ENCODE measurements at places on chromosomes 6 and 20.

GRCh38 chr6:6591778-6592465, 3.4 kb downstream of the LY86 start:
- DNase-seq = no peak

DNA sequence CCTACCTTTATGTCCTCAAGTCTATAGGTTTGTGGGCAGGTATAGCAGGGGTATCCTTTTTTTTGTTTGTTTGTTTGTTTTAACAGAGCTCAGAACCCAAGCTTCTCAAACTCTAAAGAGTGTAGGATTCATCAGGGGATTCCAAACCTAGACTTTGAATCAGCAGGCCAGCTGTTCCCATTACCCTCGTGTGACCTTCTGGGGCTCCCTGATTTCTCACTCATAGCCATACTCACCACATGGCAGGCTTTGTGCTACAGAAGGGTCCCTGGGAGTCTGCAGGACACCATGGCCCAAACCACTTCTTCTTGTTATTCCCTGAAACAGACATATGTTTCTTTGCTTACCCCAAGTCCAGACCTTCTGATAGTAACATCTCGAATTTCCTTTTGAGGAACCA, 350.8 kb upstream of the TSHZ2 start:
- no peak for DNase-seq

- no peak for DNase-seq
Measured at GRCh38 chr6:17032590-17032987, 69.3 kb upstream of the STMND1 start.

DNA sequence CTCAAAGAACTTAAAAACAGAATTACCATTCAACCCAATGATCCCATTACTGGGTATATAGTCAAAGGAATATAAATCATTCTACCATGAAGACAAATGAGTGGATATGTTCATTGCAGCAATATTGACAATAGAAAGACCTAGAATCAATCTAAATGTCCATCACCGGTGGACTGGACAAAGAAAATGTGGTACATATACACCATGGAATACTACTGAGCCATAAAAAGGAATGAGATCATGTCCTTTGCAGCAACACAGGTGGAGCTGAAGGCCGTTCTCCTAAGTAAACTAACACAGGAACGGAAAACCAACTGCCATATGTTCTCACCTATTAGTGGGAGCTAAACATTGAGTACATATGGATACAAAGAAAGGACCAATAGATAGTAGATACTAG, 576.7 kb upstream of the CITED2 start:
- DNase-seq = no peak

DNA sequence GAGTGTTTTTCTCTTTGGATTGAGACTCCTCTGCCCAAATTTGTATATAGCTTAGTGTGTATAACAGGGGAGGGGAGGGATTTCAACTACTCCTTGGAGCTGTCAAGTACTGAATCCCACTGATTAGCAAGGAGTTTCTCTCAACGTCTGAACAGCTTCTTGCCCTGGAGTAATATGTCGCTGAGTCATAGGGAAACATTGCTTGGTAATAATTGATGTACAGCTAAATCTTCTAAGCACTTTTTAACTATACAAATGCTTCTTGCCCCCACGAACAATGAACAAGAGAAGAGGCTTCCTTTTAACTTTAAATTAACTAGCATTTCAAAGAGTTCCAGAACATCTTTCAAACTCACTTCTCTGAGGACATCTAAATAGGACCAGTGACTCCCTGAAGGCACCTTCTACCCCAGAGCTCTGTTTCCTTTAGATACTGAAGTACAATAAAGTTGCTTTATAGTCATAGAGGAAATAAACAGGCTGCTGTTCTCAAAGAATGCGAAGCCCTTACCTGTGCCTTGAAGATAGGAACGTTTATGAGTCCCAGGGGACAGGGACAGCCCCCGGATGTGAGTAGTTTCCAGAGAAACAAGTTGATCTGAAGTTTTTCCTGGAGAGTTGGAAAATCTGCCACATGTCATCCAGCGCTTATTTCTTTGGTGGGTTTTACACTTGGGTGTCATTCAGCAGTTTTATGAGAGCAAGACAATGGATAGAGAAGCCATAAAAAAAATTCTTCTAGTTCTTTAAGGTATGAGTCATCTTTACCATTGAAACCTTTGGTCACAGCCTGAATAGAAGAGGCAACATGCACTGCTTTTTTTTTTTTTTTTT, 462.5 kb upstream of the BTBD3 start:
- no peak for DNase-seq

GRCh38 chr20:62861726-62862336, at the start of gene TCFL5:
TCFL5 (minus strand) TSS chr20:62861822; CDS start chr20:62861670, 152 bp downstream.
- no peak for DNase-seq

- no peak for DNase-seq
Measured at GRCh38 chr20:15886250-15886649, 687.0 kb downstream of the KIF16B start.

DNA sequence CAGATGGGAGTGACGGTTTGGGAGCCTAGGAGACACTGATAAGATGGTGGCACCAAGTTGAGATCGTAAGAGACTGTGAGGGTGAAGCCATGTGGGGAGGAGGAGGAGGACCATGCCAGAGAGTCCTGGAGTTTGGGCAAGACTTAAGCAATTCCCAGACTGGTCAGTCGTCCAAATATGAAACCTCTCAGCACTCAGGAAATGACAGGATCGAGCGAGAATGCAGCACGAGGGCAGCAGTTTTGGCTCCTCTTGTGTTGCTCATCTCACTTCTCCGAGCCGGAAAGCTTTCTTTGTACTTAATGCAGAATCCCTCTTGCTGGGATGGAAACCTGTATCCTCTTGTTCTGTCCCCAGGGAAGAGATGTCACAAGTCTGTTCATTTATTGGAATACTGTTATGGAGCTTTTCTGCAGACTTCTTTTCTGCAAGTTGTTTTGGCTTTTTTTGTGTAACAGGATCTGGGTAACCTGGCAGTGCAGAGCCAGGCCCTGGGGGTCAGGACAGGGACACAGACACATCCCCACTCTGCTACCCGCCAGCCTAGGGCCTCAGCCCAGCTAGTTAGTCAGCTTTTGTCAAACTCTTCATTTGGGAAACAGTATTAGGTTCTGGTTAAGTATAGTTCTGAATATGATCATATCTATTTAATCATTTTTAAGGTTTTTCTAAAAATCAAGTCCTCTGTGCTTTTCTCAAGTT, 34.3 kb downstream of the FNDC1 start:
- no peak for DNase-seq

DNA sequence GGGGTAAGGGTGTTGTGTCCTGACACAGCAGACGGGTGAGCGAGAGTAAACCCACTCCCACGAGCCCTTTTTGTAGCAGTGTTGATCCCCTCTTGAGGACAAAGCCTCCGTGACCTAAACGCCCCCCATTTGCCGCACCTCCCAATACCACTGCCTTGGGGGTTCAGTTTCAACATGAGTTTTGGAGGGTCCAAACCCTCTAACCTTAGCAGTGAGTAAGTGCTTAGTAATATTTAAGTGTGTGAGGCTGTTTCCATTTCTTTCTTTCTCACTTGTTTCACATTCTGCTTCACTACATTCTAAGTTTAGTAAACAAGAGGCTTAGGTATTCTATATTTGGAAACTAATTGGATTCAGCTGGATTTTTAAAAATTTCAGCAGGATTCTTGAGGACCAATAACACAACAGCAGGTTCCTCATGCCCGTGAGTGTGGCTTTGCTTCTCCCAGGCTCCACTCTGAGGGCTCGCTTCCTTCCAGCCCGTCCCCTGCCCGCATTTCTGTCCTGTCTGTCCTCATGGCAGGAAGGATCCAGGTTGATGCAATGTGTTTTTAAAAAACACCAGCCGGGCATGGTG, 41.2 kb downstream of the SNX9 start:
- no peak for DNase-seq

DNA sequence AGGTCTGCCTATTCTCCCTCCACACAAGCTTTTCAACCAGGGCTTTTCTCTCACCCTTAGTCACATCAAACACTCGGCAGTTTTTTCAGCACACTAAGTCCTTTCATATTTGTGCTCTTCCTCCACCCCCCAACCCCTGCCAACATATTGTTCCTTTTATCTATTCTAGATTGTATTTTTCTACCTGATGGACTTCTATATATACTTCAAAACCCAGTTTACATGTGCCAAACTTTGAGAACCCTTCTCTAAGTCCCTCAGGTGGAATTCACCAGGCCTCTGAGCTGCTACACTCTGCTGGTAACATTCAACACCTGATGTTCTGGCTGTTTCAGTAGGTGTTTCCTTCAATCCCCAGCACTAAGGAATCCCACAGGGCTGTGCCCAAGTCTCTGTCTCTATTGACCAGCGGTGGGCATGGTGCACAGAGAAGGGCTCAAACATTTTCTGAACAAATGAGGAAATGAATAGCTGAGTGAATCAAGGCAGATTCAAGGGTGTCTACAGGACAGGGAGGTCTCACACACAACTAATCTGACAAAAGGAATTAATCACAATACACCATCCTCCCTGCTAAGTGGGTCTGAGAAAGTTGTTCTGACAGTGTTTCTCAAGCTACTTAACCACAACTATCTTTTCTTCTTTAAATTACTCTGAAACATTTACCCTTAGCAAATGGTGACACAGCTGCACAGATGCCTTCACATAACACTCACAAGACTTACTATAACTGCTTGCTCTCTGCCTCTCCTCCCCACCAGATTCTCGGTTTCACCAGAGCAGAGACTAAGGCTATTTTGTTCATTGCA, 166.5 kb downstream of the TSHZ2 start:
- no peak for DNase-seq

DNA sequence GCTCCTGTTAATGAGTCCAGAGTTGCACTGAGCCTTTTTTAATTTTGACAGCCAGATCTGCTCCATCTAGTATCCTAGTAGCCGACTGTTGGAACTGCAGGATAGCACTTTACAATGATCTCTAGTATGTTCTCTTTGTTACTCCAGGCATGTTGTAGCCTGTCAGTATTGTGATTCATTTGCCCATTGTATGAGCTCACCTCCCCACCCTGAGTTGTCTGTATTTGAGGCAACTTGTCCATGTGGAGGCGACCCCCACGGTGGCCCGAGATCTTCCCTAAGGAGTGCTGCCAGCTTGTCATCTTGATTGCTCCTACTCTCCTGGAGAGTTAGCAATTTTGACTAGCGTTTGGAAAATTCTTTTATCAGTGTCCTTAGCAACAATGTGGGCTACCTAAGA, 67.2 kb downstream of the DHX35 start:
- no peak for DNase-seq

DNA sequence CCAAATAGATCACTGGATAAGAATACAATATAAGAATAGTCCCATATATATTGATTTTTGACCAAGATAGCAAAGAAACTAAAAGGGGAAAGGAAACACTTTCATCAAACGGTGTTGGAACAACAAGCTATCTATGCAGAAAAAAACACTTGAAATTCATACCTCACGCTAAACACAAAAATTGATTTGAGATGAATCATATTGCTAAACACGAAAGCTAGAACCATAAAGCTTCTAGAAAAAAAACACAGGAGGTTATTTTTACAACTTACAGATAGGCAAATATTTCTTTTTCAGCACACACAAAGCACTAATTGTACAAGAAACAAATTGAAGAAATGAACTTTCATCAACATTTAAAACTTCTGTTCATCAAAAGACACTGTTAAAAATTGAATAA, 36.7 kb upstream of the TMEM14A start:
- no peak for DNase-seq

DNA sequence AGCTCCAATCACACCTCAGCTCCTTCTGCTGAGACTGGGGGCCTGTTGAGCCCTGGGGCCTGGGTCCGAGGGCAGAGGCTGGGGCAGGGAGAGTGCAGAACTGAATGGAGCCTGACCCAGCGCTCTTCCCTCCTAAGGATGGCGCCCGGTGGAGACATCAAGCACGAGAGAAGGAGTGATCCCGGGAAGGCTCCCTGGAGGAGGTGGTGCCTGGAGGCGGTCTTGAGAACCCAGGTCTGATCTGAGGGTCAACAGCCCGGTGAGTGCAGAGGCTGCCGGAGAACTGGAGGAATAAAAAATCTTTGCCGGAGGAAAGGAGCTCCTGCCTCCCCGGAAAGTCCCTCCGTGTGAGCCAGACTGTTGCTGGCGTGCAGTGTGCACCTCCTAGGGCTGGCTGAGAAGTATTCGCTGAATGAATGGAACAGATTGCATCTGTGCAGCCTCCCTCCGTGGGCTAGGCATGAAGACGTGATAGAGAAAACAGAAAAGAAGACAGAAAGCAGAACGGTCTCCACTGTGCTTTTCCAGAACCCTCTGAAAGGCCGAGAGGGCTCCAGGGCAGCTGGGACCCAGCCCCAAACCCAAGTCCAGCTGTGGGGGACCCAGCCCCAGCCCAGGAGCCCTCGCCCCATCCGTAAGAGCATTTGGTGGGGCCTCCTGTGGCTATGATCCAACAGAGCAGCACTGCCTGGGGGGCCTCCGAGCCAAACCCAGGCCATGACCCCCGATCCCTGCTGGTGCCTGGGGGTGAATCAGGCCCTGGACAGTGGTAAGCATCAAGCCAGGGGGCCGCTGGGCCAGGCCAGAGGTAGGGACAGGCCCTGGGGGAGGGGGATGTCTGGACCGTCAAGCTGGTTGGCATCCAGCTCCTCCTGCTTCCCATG, 6.9 kb upstream of the HRH3 start:
- DNase-seq = no peak
